Stimulated activated naive CD8-positive, alpha-beta T cell treated with anti-CD3 and anti-CD28 coated beads, Interleukin-15, amount 100 ng/mL, for 72 hours (primary cell): ENCODE measurements at places on chromosomes 12 and 14.

GRCh38 chr12:105384916-105385535 lies 54.5 kb downstream of the C12orf75 start:
- DNase-seq: no peak

DNA sequence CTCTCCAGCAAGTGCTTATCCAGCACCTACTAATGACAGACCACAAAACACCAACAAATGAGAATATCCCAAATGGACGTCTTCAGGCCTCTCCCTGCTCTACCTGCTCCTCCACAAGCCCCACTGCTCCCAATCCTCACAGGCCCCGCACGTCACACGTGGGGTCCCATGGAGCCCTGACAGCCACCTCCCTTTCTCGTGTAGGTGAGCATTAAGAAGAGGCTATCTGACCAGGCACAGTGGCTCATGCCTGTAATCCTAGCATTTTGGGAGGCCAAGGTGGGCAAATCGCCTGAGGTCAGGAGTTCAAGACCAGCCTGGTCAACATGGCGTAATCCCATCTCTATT lies 5.4 kb downstream of the RIMBP2 start:
- no peak for DNase-seq

DNA sequence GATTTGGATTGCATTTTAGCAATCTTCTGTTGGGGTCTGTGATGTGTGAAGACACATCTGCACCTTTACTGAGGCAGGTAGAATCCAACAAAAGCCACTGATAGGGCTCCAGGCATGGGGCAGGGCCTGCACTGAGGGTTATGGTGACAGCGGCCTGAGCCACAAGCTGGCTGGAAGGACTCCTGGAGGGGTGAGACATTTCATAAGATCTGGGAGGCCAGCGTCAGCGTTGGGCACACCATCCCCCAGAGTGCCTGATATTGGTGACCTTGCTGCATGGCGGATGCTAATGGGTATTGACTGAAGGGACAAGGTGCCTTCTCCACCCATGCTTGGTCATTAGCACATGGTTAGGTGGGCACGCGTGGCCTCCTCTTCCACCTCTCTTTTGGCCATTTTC lies 187.6 kb downstream of the CACNA1C start:
- DNase-seq: no peak

DNA sequence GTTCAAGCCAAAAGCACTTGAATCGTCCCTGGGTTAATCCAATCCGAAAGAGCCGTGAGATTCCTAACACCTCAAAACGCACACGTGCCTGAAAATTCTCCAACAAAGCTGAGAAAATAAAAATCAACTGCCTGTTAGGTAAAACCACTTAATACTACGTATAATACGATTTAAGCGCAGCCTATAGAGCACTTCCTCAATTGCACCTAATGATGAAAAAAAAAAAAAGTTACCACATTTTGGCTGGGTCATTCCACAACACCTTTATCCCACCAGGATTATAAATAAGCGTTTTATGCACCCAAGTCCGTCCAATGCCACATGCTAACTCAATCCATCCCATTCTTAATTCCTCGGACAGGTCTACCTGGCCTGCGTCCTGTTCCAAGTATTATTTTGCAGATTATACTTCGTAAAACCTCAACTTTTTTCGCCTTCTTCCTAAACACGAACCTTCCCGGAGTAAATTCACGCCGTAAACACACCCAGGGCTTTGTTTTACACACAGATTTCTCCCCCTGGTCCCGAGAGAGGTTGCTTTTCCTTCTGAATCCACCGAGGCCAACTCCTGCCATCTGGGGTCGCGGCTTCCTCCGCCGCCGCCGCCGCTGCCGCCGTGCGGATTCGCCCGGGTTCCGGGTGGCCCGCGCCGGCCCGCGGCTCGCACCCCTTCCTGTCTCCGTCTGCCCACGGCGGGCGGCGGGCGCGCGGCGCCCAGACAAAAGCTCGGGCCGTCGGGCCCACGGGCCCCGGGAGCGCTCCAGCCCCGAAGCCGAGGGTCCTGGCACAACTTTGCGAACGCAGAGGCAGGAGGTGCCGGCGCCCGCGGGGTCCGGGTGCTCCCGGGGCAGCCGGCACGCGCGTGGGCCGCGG lies 66.2 kb downstream of the RNF34 start:
- peak; percentile 38 for DNase-seq

DNA sequence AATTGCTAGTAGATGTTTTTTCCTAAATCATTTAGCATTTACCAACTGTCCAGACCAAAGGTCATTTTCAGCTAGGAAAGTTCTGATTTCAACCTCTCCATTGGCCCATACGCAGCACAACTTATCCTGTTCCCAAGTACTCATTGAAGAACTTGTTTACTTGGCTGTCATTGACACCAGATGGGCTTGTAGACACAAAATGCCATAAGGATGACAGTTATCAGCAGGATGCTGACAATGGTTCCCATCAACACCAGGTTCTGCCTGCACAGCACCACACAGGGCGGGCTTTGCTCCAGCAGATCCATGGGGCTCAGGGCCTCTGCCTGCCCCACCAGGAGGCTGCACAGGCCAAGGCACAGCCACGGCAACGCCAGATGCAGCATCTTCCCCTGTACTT lies 36.5 kb upstream of the TMPRSS12 start:
- no peak for DNase-seq

- DNase-seq: no peak
Measured at GRCh38 chr12:80001562-80001961, 66.7 kb upstream of the PPP1R12A start.

DNA sequence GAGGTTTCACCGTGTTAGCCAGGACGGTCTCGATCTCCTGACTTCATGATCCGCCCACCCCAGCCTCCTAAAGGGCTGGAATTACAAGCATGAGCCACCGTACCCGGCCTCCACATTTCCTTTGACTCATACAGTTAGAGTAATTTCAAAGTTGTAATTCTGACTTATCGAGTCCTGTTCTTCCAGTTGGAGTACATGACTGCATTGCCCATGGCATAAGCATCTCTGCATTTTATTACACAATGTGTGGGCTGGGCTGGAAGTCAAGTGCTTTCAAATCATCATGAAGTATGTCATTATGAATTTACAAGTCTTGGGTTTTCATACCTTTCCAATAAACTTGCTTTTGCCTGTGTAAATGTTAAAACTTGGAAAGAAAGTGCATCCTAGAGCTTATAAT lies 1295.7 kb upstream of the FLRT2 start:
- no peak for DNase-seq
